SK-N-SH (cell line): ENCODE measurements at places on chromosomes 4 and X.

DNA sequence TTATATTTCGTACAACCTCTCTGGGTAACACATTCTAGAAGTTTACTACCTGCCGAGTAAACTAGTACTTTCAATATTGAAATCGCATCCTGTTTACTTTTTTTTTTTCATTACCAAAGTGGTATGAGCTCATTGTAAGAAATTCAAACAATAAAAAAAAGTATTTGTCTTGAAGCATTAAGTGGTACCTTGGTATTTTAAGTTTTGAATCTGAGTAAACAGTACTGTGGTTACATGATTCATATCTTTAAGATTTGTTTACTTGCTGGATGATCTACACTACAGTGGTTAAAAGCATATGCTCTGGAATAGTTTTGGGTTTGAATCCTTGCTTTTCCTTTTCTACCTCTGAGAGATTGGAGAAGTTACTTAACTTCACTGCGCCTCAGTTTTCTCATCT is 3.8 kb upstream of the MMGT1 start:
- no peak for DNase-seq

DNA sequence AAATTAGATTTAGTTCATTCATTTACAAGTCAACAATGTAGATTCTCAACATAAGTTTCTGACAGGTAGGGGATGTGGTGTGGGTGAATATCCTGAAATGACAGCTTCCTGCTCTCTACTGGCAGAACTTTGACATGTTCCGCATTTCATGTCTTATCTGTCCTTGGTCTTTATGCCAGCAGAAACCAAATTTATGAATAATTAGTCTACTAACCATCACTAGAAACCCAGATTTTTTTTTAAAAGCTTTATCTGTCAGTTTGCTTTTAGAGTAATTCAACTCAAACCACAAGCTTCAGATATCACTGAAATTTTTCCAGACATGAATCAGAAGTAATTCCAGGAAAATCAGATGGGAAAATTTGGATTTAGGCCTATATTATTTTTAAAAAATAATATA is 17.9 kb downstream of the COQ2 start:
- DNase-seq, result no peak

DNA sequence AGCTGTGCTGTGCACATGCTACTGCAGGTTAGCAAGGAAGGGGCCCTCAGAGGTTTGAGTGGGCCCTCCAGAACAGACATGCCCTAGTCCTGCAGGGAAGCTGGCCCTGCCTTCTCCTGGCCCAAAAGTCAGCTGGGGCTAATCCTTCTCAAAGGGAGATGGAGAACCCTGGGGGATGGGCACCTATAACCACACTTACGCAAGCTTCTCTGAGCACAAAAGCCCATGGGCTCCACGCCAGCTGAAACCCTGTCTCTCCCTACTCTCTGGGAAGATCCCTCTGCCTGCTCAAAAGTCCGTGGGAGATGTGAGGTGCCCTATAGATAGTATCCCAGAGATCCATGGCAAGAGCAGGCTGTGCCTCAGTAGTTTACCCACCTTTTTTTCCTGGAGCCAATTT is 58.9 kb upstream of the DKK2 start:
- no peak for DNase-seq

GRCh38 chr4:1661695-1662094 is 22.4 kb downstream of the FAM53A start:
- DNase-seq, result no peak

- no peak for DNase-seq
These were observed 204.8 kb downstream of the FAT4 start for GRCh38 chr4:125519371-125520146.

DNA sequence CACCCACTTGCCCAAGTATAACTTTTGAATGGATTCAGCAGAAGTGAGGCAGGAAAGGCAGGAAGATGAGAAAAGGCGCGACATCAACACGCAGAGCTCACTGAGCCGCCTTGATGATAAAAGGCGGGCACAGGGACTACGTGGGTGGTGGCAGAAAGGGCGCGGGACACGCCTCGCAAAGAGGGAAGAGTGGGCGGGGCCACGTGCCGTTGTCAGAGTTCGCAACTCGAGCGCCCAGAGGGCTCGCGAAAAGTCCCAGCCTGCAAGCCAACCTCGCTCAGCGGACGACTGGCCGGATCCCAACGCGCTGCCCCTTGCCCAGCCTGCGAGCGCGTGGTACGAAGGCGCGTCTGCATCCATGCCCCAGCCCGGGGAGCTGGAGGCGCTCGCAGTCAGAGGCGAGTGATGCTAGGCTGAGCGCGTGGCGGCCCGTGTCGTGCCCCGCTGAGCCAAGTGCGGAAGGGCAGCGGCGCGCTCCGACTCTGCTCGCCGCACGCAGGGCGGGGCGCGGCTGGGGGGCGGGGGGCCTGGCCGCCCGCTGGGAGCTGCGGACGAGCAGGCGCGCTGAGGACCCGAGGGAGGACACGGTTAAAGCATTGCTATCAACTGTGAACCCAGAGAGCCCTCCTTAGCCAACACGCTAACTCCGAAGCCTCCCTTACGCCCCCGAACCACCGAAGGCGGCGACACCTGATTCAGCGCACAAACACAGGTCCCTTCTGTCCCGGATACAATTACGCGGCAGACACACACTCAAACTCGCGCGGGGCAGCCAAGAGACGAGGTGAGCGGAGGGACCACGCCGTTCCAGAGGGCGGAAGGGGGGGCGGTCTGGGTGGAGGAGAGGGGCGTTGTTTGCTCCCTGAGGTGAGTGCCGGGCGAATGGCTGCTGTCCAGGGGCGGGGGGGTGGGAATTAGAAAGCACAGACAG is at the start of gene UGT8:
TSS of gene UGT8 (plus strand) at position 617 of the 931 bp plus-strand sequence. CDS start 24,074 bp downstream, outside the sequence.
- peak; percentile 77 for DNase-seq

DNA sequence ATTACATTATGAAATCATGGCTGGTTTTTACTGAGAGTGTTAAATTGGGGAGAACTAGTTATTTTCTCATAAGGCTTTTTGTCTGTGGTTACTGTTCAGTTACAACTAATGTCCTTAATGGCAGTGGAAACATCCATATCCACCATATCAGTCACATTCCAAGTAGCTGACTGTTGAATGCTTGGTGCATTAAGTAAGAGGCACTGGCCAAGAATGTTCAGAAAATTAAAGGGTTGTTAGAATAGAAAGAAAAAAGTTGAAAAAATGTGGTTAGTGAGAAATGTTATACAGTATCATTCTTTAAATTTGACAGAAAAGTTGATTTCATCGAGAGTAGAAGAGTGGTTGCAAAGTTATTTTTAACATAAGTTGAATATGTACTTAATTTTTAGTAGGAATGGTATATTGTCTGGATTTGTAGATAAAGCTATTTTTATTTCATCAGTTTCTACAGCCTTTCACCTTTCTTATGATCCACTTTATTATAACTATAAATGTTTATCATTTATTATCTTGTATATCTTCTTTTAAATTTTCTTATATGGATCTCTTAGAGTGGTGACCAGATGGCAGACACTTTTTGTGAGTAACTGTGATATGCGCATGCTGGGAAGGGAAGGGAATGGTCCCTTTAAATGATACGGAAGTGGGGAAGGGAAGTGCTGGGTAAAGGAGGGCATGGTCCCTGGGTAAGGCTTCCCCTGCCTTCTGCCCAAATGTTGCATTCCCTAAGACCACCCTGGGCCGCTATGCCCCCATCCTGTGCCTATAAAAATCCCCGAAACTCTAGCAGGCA is 2407.1 kb downstream of the ARAP2 start:
- DNase-seq, result no peak

DNA sequence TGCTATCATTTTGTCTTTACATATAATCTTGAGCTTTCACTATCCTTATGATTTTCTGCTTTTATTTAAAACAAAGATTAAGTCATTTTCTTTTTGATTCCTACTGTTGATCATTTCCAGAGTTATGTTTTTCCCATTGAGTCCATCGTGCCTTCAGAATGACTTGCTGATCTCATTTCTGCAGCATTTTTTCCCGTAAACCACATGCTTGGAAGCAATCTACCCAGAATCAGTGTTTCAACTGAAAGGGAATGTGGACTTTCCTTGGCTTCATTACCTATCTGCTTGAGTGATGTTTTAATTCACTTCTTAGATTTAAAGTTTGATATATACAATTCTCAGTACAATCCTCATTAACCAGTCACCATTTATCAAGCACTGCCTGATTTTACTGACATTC is 192.4 kb upstream of the FSTL5 start:
- DNase-seq, result no peak

GRCh38 chrX:112840382-112841113 is at the start of gene AMOT:
AMOT (minus strand) TSS chrX:112840831; CDS start chrX:112823126, 17,705 bp downstream.
- DNase-seq, result peak; percentile 83

GRCh38 chr4:7077371-7077770 is 9.5 kb upstream of the GRPEL1 start:
- no peak for DNase-seq

DNA sequence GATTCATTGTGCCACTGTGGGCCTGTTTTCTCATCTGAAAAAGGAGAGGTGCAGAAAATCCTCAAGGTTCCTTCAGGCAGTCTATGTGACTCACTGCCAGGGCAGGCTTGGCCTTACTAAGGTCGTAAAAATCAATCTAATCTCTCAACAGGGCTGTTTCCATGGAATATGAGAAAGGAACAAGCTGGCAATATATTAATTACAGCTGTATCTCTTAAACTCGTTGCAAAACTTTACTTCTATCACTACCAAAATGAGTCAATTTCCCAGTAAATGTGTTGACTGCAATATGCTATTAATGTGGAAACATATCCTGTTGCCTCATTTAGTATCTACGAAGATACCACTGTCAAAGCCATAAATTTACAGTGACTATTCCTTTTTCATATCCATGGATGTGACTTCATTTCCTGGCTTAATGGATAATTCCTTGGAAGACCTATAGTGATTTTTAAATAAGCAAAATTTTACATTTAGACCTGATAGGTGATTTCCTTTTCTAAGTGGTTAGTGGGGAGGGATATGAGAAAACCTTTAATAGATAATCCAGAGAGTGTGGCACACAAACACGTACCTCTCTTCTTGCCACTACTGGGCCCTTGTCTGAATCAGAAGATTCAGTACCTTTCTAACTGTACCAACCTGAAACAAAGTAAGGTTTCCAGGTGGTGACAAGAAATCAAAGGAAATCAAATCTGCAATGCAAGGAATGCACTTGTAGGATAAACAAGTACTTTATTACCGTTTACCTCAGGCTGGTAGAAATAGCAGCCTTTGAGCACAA is 127.4 kb upstream of the FTHL17 start:
- no peak for DNase-seq

- no peak for DNase-seq
These were observed 4.8 kb downstream of the CPE start for GRCh38 chr4:165383591-165384073.

DNA sequence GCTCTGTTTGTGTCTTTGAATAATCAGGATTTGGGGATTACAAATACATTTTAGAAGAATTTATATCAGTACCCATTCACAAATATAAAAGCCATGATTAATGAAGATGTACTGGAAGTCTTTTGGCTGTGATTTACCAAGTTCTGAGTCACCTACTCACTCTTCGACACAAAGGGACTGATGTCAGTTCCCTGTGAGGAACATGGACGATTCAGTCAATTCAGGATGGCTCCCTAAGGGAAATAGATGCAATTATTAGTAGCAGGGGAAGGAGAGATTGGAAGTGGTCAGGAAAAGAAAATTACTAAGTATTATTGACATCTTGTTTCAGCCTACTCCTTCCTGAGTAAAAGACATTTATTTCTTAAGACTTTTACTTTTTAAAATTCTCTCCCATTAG is 550.7 kb upstream of the SLIT2 start:
- DNase-seq, result no peak

DNA sequence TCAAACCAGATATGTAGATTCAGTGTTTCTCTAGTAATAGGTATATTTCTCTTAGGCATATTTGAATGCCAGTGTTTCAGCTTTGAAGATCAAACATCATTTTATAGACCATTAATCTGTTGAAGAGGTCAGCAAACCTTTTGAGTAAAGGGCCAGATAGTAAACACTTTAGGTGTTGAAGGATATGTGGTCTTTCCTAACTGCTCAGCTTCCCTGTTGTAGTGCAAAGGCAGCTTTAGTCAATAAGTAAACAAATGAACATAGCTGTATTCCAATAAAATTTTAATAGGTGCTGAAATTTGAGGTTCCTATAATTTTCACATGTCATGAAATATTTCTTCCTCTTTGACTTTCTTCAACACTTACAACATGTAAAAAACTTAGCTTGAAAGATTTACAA is 201.6 kb downstream of the ADGRL3 start:
- no peak for DNase-seq

DNA sequence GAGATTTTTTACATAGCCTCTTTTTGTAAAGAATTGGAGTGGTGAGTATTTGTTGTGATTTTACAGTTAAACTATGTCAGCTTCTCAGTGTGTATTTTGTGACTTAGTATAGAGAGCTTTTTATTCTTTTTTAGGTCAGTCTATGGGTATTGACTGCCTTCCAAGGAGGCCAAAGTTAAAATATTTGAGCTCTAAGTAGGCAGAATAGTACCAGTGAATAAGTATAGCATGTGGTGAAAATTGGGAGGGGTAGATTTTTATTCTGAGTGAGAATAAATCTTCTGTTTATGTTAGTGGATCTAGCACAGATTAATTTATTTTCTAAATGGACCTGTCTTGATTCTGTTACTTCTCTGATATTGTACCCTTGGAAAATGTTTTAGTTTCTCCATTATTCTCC is 37.5 kb downstream of the HERC3 start:
- DNase-seq, result no peak

GRCh38 chr4:183747931-183748670 is 89.0 kb downstream of the TRAPPC11 start:
- peak; percentile 48 for DNase-seq

DNA sequence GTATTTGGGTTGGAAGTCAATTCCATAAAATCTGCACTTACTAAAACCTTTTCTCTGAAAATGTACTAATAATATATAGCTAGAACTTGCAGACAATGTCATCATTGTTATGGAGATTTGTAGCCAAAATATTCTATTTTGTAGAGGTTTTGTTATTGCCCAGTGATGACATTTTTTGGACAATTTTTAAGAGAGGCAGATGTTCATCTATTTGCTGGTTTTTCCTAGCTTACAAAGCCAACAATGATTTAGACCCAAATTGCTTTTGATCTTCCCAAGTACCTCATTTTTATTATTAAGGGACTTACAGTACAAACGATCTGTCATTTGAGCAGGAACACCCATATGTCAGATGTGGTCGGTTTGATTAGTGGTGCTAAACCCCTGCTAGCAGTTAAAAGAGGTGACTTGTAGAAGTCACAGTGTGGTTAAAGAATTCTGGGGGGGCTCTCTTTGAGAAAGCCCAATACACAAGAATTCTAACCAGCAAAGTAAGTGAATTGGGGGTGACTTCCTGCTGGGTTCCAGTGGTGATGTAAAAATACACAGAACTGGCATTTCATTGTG is 136.2 kb downstream of the KIT start:
- no peak for DNase-seq

DNA sequence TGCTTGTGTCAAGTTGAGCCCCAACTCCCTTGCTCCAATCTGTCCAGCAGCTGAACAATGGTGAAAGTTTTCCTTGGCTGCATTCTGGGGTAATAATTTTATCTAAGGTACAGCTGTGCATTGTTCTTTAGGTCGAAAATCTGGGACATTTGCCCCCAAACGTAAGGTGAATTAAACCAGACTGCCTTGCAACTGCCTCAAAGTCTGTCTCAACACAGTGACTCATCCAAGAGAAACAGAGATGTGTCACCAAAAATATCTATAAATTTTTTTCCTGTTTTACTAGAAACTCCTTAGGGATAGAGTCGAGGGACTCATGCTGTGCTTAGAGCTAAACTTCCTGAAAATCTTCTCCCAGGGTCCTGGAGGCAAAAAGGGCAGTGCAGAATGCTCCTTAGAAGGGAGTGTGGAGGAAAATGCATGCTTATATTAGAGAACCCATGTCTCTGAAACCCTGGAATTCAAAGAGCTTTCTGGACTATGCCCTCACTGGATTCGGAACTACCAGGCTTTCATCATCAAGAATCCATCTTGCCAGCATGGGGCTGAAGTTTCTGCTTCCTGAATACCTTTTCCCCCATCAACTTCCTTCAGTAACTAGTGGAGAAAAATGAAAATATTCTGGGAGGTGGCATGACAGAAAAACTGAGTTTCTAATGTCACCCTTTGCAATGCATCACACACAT is 115.7 kb downstream of the PALLD start:
- DNase-seq, result no peak
